ENCODE measurements at places on chromosomes 7 and 10. TPM values are rescaled to one million over a fixed set of nuclear protein-coding genes. Genes with fewer than 3 reads are reported as not detected.

Gene ZNF735
- not detected for total RNA-seq

Gene ATP6V0E2
- 76.1 TPM for total RNA-seq

Gene ZP3
- 1.0 TPM for total RNA-seq

Gene CYP2E1
- total RNA-seq = 0.79 TPM

Gene FAM13C
- total RNA-seq = not detected

- no peaks in the 10 kb centered on the region for H3K36me3 ChIP-seq
- H3K4me1 ChIP-seq = peaks cover 2% of the 10 kb centered on the region
- no peak overlapping the region for H3K4me3 ChIP-seq
- H3K27me3 ChIP-seq = peaks cover 8% of the 10 kb centered on the region
- DNase-seq = no peak
Observed at GRCh38 chr10:61869041-61869675, 32.3 kb upstream of the ARID5B start.

- no peaks in the 10 kb centered on the region for H3K27me3 ChIP-seq
- H3K4me3 ChIP-seq = no peak overlapping the region
- H3K27ac ChIP-seq = no peak overlapping the region
- H3K4me1 ChIP-seq = no peaks in the 10 kb centered on the region
- DNase-seq = no peak
Observed at GRCh38 chr7:108805808-108806397, 236.2 kb downstream of the DNAJB9 start.

DNA sequence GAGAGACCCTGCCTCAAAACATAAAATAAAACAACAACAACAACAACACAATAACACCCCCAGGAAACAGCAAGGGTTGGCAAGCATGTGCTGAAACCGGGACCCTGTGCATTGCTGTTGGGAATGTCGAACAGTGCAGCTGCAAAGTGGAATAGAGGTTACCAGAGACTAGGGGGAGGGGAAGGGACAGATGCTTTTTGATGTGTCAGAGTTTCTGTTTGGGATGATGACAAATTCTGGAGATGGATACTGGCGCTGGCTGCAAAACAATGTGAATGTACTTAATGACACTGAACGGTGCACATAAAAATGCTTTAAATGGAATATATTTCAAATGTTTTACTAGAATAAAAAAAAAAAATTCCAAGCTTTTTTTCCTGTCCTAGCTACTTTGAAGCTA is 241.8 kb downstream of the TEX36 start:
- H3K4me3 ChIP-seq = no peak overlapping the region
- DNase-seq = no peak
- H3K27me3 ChIP-seq = no peaks in the 10 kb centered on the region
- no peak overlapping the region for H3K27ac ChIP-seq
- no peaks in the 10 kb centered on the region for H3K4me1 ChIP-seq

- no peaks in the 10 kb centered on the region for H3K4me1 ChIP-seq
- H3K4me3 ChIP-seq = no peak overlapping the region
- no peaks in the 10 kb centered on the region for H3K36me3 ChIP-seq
- no peak overlapping the region for H3K27ac ChIP-seq
Observed at GRCh38 chr7:14073988-14074387, 84.5 kb upstream of the ETV1 start.

GRCh38 chr7:39509436-39509835 is 56.8 kb upstream of the YAE1 start:
- no peak overlapping the region for H3K4me3 ChIP-seq
- H3K27ac ChIP-seq = no peak overlapping the region
- H3K27me3 ChIP-seq = peaks cover 3% of the 10 kb centered on the region
- DNase-seq = no peak

DNA sequence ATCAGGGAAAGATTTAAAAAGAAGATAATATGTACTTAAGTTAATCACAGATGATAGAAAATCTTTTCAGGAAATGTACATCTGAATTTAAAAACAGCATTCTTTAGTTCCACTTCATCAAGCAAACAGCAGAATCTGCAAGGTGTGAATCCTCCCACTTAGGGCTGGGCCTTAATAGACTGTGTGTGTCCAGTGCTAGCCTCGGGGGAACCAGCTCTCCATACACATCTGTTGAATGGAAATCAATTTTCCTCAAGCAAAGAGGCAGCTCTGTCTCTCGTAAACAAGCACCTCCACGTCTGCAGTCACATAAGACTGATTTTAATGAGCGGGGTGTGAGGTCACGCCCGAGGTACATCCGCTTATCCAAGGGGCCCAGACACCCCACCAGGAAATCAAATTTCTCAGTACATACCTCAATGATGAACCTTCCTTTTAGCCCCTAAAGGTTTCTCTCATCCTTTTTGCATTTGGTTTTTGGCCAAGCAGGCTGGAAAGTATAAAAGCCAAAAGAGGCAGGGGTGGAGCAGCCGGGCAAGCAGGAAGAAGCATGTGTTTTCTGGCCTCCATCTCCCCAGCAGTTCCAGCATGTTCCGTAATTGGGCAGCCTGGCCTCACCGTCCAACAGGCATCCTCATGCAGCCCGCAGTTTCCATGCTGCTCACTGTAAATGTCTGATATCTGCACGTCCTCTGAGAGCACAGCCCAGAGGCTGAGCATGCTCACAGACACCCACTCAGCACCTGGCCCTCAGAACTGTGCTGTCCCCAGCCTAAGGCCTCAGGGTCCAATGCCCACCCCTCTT is 131.3 kb downstream of the GLI3 start:
- no peak for DNase-seq
- H3K4me1 ChIP-seq = no peaks in the 10 kb centered on the region
- H3K4me3 ChIP-seq = no peak overlapping the region
- H3K27me3 ChIP-seq = peaks cover 2% of the 10 kb centered on the region

DNA sequence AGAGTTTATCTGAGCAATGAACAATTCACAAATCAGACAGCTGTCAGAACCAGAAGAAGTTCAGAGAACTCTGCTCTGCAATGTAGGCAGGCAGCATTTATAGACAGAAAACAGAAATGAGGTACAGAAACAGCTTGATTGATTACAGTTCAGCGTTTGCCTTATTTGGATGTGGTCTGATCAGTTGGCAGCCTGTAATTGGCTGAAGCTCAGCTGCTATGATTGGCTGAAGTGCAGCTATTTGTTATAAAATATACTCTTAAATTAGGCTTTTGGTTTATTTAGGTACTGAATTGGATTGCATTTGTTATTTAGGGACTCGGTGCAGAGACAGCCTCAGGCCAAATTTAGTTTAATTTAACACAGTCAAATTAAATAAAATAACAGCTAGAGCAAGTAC is 85.8 kb upstream of the JAZF1 start:
- no peak overlapping the region for H3K27ac ChIP-seq
- DNase-seq = no peak
- H3K4me3 ChIP-seq = no peak overlapping the region
- H3K4me1 ChIP-seq = no peaks in the 10 kb centered on the region
- H3K27me3 ChIP-seq = peaks cover 26% of the 10 kb centered on the region
- no peaks in the 10 kb centered on the region for H3K36me3 ChIP-seq

DNA sequence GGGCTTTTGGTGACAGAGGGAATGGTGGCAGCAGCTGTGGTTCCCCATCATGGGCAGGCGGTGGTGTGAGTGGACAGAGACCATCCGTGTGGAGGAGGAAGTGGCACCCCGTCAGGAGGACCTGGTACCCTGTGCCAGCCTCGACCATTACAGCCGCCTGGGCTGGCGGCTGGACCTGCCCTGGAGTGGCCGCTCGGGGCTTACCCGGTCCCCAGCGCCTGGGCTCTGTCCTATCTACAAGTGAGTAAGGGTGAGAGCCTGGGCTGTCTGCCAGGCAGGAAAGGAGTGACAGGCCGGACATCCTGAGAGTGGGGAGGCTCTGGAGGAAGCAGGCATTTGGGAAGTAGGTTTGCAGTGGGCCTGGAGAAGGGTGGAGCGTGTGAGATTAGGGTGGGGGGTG is 2.9 kb upstream of the ZNF467 start:
- peaks cover 22% of the 10 kb centered on the region for H3K27me3 ChIP-seq
- no peak for DNase-seq
- H3K4me1 ChIP-seq = peaks cover 4% of the 10 kb centered on the region
- no peak overlapping the region for H3K4me3 ChIP-seq
- H3K27ac ChIP-seq = no peak overlapping the region

DNA sequence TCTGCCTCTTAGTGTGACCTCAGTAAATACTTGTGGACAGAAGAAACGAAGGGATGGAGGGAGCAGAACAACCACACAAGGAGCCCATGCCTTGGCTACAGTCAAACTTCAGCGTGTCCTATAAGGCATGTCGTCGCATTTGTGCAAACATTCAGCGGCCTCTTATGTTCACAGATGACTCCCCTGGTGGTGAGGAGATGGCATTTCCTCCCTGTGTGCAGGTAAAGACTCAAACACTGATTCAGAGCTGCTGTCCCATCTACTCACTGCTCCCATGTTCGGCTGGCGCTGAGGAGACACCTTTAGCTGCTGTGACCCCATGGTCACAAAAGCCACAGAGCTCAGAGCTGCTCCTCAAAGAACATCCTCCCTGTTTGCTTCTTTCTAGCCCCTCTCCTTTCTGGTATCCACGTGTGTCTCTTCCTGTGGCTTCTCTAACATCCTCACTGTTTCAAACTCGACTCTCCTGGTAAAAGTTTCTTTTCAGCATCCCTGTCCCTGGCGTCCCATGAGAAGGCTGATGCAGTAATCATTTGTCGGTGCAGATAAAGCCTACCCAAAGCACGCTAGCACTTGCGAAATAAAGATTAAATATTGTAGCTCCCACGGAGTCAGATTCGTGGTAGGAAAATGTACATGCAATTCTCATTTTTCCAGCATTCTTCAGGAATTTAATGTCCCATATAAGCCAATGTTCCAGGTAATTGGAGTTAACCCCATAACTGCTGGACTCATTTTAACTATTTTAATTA is 124.9 kb upstream of the NEBL start:
- no peaks in the 10 kb centered on the region for H3K27me3 ChIP-seq
- H3K4me1 ChIP-seq = no peaks in the 10 kb centered on the region
- no peaks in the 10 kb centered on the region for H3K36me3 ChIP-seq
- no peak overlapping the region for H3K4me3 ChIP-seq
- H3K27ac ChIP-seq = no peak overlapping the region

- H3K36me3 ChIP-seq = no peaks in the 10 kb centered on the region
- H3K27ac ChIP-seq = no peak overlapping the region
- no peak for DNase-seq
- H3K27me3 ChIP-seq = no peaks in the 10 kb centered on the region
Observed at GRCh38 chr7:95469187-95469586, 16.6 kb upstream of the ASB4 start.

GRCh38 chr7:41942468-41943093 is 239.7 kb upstream of the INHBA start:
- DNase-seq = no peak
- peaks cover 8% of the 10 kb centered on the region for H3K27me3 ChIP-seq
- H3K27ac ChIP-seq = no peak overlapping the region
- H3K4me3 ChIP-seq = no peak overlapping the region

DNA sequence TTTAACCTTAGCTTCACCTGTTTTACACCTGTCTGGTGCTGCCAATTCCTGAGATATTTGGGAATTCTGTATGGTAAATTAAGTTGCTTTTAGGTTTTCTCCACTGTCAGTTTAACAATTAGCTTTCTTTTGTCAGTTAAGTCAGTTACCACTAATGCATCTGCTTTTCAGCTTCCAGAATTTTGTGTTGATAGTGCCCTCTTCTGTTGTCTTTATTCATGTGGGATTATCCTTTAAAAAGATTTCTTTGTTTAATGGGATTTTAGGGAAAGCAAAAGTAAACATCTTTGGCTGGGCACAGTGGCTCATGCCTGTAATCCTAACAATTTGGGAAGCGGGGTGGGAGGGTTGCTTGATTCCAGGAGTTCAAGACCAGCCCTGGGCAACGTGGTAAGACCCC is 8.1 kb downstream of the TFAM start:
- no peak overlapping the region for H3K4me3 ChIP-seq
- H3K27me3 ChIP-seq = no peaks in the 10 kb centered on the region
- H3K4me1 ChIP-seq = peaks cover 13% of the 10 kb centered on the region
- H3K27ac ChIP-seq = no peak overlapping the region
- H3K36me3 ChIP-seq = peaks cover 50% of the 10 kb centered on the region
- no peak for DNase-seq
